ENCODE measurements at places on chromosomes 5 and 9.

GRCh38 chr5:181223058-181223728, at the start of gene TRIM41:
Gene TRIM41, plus strand, starts transcription at chr5:181223281. Its CDS starts 719 bp downstream, at chr5:181224000.
- peak; percentile 99 for DNase-seq

- DNase-seq: no peak
Observed at GRCh38 chr5:179452356-179453230, 97.8 kb upstream of the RUFY1 start.

GRCh38 chr5:2751592-2752021, at the start of gene IRX2:
Gene IRX2, minus strand, starts transcription at chr5:2751677. Its CDS starts 264 bp downstream, at chr5:2751413.
- DNase-seq: no peak

- DNase-seq: no peak
Observed at GRCh38 chr5:152404494-152404893, 585 bp downstream of the NMUR2 start.

DNA sequence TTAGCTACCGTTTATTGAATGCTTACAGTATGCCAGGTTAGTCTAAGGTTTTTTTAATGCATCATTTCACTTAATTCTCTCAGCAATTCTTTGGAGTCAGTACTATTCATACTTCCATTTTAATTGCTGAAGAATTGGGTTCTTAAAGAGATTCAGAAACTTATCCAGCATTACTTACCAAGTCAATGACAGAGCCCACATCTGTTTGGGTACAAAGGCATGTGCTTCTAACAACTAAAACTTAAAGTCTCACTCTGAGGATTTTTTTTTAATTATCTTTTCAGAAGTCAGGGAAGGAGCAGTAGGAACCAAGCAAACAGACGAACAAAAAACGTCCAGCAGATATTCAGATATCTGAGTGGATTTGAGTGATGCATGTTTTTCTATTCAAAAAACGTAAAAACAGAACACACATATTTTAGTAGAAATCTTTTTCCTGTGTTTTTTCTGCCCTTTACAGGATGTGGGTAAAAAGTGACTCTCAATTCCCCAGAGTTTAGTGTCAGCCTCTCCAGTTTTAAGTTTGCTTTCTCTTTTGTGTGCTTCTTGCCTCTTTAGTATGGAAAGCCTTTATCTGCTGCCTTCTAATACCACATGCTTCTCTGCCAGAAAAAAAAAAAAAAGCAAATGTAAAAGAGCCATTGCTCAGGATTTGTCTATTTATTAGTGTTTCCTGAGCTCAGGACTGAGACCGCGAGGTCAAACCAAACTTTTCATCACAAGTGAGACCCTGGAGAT, 118.0 kb downstream of the PRKACG start:
- DNase-seq: no peak

DNA sequence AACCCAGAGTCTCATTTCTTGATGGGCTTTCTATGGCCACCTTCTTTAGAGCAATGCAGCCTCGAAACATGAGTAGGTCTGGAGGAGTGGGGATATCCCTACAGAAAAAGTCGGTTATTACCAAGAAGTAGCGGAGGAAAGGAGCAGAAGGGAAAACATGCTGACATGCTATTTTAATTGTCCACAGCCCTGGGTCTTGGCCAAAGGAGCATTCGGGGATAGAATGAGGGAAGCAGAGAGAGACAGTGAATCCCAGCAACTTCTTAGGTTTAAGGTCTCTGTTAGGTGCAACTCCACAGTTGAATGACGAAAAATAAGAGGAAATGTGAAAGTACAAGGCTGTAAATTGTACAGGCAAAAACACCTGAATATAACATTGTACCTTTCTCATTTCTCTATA, 506.7 kb upstream of the CDH18 start:
- no peak for DNase-seq

GRCh38 chr9:129609486-129610212, 11.3 kb downstream of the C9orf50 start:
- DNase-seq: no peak

DNA sequence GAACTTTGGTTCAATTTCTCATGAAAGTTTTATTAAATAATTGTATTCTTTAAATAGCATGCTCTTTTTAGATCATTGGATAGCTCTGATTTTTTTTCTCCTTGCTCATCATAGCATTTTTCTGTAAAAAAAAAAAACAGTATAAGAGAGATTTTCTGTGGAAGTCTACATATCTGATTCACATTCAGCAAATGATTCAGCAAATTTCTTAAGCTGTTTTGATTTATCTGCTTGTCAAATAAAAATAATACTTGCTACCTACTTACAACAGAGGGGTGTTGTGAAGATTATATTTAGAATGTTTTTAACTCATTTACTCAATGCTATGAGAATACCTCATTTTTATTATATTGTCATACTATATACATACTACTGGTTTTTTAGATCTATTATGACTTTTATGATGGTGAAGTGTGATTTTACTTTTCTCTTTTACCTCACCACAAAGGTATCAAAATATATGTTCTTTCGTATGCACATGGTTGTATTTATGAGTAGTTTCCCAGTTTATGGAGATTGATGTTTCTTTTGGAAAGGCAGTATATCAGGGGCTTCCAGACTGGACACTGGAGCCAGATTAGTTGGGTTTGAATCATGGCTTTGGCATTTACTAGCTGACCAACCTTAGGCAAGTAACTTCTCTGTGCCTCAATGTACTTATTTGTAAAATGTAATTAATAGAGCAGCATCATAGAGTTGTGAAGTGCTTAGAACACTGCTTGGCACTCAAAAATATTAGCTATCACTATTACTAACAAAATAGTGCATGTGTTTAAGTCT, 25.5 kb downstream of the TNPO1 start:
- no peak for DNase-seq

GRCh38 chr9:88168564-88168963, 30.3 kb upstream of the SPATA31C2 start:
- DNase-seq: no peak

DNA sequence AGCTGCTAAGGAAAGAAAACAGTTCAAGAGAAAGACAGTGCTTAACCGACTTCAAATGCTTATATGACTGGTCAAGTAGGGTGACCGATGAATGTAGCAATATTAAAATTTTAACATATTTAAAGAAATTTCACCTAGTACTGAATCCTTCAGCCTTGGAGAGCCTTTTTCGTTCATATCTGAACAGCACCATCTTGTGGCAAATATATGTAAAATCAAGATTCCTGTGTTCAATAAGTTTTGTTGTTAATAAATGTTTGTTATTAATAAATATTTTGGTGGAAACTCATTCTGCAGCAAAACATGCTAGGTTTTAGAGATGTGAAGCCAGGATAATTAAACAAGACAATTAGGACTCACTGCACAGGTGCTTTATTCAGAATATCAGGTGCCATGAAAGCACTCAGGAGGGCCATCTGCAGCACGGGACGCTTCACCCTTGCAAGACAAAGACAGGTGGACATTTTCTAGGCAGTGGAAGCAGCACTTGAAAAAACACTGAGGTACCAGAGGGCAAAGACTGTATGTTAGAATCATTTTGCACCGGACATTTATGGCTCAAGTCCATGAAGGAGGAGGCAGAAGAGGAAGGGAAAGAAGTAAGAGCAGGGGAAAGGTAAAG, 15.6 kb downstream of the TICAM2 start:
- DNase-seq: no peak

DNA sequence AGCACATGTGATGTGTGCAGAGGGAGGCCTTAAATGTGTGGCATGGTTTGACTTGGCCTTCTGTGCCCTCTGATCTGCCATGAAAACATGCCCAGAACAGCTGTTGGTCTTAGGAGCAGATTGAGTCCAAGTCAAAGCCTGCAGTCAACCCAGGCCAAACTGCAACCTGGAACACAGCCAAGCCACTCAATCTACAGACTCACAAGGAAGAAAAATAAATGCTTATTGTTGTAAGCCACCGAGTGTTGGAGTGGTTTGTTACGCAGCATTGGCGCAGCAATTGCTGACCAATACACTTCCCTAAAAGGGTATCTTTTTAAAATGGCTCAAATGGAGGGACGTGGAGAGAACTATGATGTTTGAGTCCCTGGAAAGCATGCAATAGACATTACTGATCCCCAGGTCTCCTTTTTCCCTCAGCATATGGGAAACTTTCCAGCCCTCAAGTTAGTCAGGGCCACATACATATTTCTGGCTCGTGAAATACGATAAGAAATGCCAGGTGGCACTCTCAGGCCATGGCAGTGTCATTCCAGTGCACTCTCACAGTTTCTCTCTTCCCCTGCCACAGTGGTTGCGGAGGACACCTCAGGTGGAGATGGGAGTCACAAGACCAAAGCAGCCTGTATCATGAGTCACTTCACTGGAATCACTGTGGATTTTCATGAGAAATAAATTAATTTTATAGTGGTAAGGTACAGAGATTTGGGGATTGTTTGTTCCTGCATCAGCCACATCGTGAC, 168.0 kb upstream of the ZNF618 start:
- no peak for DNase-seq

DNA sequence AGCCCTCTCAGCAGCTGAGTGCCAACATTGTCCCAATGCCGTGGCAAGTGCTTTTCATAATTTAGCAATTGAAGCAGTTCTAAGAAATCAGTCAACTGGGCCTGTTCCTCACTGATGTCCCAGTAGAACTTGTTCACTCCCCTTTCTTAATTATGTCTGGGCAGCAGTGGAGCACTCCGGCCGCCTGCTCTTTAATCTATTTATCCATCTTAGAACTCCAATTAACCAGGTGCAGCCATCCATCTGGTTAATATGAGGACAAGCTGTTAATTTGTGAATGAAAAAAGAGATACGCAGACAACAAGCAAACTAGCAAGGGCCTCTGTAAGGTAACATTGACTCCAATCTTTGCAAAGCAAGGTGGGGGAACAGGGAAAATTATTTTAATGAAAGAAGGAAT, 39.4 kb downstream of the MAT2B start:
- DNase-seq: no peak

DNA sequence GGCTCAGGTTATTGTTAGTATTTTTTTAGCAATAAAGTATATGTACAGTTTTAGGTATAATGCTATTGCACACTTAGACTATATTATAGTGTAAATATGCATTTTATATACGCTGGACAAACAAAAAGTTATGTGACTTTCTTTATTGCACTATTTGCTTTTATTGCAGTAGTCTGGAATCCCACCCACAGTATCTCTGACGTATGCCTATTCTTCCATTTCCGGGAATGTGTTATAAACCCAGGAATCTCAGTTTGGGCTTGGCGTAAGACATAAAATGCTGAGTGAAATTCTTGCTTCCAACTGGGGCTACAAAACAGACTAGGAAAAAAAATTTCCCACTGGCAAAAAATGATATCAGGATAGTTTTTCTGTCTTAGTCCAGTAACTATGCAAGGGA, 119.1 kb downstream of the HTR1A start:
- no peak for DNase-seq

DNA sequence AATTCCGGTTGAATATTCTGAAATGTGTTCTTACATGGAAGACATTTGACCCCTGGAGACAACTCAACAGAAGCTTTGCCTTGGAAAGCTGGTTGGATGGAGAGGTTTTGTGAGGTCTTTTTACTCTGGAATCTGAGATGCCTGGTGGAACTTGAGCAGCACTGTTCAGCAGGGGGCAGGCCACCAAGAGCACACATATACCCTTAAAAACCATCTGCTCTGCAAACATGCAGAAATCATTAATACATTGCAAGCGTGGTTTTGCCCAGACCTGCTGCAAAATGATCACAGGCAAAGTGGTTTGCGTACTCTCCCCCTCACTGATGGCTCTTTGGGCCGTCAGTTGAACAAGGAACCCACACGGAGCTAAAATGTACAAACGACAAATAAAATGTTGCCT, 32.8 kb upstream of the DAP start:
- DNase-seq: no peak

DNA sequence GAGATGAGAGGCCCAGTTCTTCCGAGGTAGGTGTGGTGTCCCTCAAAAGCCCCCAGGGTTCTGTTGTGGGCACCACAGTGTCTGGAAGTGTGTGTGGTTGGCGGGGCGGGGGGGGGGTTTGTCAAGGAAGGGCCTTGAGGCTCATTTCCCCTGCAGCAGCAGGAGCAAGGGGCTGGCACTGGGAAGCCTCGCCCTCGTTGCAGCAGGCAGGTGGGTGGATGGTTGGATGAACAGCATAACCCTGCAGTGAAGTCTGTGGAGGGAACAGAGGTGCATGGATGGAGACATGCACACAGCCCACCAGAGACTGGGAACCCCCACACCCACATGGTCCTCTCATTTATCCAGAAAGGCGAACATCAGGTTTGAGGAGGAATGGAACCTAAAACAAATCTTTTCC, 2.0 kb upstream of the SPATA31E1 start:
- no peak for DNase-seq

DNA sequence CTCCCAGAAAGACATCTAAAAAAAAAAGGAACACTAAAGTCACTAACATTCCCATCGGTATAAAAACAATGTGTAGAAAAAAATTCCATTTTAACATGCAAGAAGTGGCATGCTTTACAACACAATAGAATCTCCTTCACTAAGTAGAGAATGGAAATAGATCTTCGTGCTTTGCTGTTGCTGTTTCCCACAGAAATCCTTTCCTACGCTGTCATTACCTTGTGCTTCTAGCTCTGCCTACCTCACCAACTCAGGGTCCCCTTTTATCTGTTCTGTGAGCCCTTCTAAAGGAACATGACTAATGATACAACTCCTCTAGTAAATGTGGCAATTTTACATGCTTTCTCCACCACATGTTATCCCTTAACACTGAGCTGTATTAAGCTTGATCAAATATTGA, 202.9 kb downstream of the MCTP1 start:
- no peak for DNase-seq

GRCh38 chr9:120289098-120289497, 290.9 kb downstream of the CDK5RAP2 start:
- no peak for DNase-seq

- DNase-seq: no peak
Observed at GRCh38 chr5:96112123-96112670, 150.5 kb upstream of the ELL2 start.

- peak; percentile 91 for DNase-seq
Observed at GRCh38 chr9:135864447-135865049, 42.8 kb downstream of the CAMSAP1 start.

GRCh38 chr9:125425901-125426515, 164.4 kb downstream of the GAPVD1 start:
- no peak for DNase-seq

DNA sequence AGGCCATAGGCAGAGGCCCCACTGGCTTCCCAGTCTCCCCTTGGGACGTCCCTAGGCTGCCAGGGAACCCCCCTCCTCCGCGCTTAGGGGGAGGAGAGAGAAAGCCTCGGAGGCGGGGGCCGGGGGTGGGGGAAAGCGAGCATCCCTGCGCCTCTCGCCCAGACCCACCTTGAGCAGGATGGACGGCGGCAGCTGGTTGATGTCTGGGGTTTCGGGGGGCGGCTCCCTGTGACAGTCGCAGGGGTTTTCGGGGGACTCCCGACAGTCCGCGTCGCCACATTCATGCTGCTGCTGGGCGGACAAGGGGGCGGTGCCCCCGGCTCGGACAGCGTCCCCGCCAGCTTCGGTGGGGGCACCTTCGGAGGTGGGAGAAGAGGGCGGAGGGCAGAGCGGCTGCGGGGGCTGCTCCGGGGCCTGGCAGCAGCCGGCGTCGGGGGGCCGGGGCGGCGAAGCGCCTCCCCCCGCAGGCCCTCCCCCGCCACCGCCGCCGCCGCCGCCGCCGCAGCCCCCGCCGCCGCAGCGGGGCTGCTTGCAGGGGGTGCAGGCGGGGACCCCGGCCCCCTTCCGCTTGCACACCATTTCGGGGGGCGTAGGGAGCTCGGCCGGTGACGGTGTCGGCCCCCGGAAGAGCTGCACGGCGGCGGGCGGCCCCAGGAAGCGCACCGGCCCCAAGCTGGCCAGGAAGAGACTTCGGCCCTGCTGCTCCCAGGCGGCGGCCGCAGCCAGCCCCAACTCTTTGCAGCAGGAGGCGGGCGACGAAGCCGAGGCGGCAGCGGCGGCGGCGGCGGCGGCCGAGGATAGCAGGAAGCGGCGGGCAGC, 1.2 kb downstream of the FBXL17 start:
- DNase-seq: peak; percentile 67

GRCh38 chr5:119379942-119380547, 24.2 kb downstream of the TNFAIP8 start:
- no peak for DNase-seq
